ENCODE measurements at places on chromosomes 6 and 20.
A peak's percentile ranks its signal among the peaks of the same experiment; 100 is the strongest.

DNA sequence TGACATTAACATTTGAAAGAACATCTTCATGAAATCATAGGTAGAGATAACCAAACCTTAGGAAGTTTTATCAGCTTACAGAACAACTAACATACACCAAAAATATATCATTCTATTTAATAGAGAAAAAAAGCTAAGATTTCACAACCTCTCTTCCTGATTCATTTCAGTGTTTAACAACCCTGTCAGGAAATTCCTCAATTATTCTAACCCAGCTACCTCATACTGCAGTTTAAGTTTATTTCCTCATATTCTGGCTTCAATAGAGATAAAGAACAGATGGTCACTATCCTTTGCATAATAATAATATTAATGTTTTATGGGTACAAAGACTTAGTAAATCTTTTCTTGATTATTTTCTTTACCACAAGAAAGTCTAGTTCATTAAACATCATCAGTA, 112.9 kb upstream of the HSF2 start:
- no peaks in the 10 kb centered on the region for H3K27me3 ChIP-seq
- H3K36me3 ChIP-seq = no peaks in the 10 kb centered on the region
- no peak overlapping the region for H3K27ac ChIP-seq
- H3K4me3 ChIP-seq = no peak overlapping the region
- no peak for DNase-seq
- H3K4me1 ChIP-seq = no peaks in the 10 kb centered on the region

- H3K4me1 ChIP-seq = no peaks in the 10 kb centered on the region
- peaks cover 16% of the 10 kb centered on the region for H3K27me3 ChIP-seq
- no peaks in the 10 kb centered on the region for H3K36me3 ChIP-seq
- no peak overlapping the region for H3K4me3 ChIP-seq
Observed at GRCh38 chr6:170067923-170068360, 222.9 kb downstream of the DLL1 start.

DNA sequence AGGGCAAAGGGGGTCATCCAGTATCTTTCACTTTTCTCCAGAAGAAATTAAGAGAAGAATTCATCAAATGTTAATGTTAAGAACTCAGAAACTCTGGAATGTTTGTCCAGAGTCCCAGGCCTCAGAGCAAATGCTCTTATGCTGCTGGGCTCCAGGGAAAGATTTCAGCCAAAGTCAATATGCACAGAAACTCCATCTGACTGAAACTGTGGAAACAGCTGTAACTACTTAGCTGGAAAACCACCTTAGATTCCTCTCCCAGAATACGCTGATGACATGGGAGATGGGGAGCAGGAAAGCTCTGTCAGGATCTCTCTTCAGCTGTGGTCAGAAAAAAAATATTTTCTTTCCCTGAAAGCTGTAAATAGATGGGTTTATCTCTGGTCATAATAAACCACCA, 559.6 kb downstream of the RFPL4B start:
- no peak overlapping the region for H3K4me3 ChIP-seq
- no peaks in the 10 kb centered on the region for H3K36me3 ChIP-seq
- H3K27ac ChIP-seq = no peak overlapping the region
- no peaks in the 10 kb centered on the region for H3K4me1 ChIP-seq

- no peaks in the 10 kb centered on the region for H3K36me3 ChIP-seq
- DNase-seq = peak; percentile 94
- H3K4me3 ChIP-seq = peak overlapping the region; percentile 89
Observed at GRCh38 chr6:156686995-156687788, 90.0 kb upstream of the ARID1B start.

GRCh38 chr20:54149765-54150264, 24.0 kb downstream of the CYP24A1 start:
- no peaks in the 10 kb centered on the region for H3K36me3 ChIP-seq
- DNase-seq = no peak
- H3K4me3 ChIP-seq = no peak overlapping the region

DNA sequence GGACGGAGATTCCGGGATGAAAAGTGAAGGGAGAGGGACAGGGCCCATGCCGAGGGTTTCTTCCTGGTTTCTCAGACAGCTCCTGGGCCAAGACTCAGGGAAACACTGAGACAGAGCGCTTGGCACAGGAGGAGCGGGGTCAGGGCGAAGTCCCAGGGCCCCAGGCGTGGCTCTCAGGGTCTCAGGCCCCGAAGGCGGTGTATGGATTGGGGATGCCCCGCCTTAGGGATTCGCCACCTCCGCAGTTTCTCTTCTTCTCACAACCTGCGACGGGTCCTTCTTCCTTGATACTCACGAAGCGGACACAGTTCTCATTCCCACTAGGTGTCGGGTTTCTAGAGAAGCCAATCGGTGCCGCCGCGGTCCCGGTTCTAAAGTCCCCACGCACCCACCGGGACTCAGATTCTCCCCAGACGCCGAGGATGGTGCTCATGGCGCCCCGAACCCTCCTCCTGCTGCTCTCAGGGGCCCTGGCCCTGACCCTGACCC, 55.0 kb upstream of the HLA-A start:
- DNase-seq = peak; percentile 83
- peaks cover 23% of the 10 kb centered on the region for H3K27me3 ChIP-seq
- H3K36me3 ChIP-seq = peaks cover 15% of the 10 kb centered on the region
- peaks cover 15% of the 10 kb centered on the region for H3K4me1 ChIP-seq
- peak overlapping the region; percentile 92 for H3K4me3 ChIP-seq

DNA sequence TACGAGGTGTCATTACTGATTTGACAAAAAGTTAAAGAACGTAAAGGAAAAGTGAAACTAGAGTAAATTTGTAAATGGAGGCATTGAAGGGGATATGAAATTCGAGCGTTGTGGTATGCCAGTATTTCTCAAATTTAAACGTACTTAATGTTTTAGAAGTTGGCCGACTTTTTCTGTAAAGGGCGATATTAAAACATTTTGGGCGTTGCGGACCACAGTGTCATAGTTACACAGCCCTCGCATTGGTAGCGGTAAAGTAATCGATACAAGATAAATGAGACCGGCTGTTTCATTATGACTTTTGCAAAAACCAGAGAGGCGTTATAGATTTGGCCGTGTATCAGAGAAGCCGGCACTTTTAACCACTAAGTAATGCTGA, 39.6 kb downstream of the OR2B2 start:
- peak overlapping the region; percentile 92 for H3K4me3 ChIP-seq
- peaks cover 2% of the 10 kb centered on the region for H3K27me3 ChIP-seq
- peaks cover 2% of the 10 kb centered on the region for H3K36me3 ChIP-seq
- no peak for DNase-seq
- peaks cover 53% of the 10 kb centered on the region for H3K4me1 ChIP-seq

DNA sequence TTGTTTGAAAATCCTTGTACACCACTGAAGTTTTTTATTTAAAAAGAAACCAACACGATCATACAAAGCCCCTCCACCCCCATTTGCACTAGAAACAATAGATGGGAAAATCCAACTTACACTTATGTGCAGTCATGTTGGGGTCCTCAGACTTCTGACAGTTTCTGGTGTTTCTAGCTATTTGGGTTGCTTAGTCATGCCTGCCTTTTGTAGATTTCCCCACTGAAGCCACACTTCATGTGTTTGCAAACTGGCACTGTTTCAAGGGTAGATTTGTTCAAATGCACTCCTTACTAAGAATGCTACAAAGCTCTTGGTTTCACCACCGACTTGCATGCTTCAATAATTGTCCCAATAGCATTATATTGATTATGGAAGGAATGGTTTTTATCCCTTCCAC, 1.5 kb downstream of the SH3BGRL2 start:
- no peaks in the 10 kb centered on the region for H3K36me3 ChIP-seq
- H3K27me3 ChIP-seq = peaks cover 58% of the 10 kb centered on the region
- no peak for DNase-seq
- peaks cover 6% of the 10 kb centered on the region for H3K4me1 ChIP-seq
- H3K27ac ChIP-seq = no peak overlapping the region

DNA sequence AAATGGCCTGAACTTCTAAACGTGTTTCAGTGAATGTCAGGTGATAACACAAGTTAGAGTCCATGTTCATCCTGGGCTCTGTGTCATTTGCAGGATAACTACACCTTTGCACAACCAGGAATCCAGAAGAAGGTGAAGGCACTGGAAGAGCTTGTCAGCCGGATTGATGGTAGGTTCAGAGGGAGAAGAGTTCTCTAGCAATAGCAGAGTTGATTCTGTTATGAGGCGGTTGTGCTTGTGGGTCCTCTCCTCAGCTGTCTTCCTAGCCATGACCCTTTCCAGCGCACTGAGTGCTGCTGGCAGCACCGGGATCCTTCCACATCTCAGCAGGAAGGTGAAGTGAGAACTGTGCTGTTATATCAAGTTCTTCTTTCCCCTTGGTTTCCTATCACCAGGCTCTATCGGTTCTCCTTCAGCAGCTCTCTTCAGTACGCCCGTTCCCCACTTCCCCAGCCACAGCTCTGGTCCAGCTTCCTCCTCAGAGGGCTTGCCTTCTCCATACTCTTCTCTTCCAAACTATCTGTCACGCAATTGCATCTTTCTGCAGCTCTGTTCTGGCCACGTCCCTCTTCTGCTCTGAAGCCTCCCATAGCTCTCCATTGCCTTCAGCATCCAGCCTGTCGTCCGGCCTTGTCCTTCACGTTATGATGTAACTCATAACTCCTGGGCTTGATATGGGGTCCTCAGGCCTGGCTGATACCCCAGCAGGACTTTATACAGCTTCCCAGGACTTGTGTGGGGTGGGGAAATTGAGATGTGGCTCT, 39.9 kb upstream of the RNF8 start:
- H3K27ac ChIP-seq = peak overlapping the region; percentile 58
- peaks cover 12% of the 10 kb centered on the region for H3K4me1 ChIP-seq
- no peaks in the 10 kb centered on the region for H3K27me3 ChIP-seq
- H3K36me3 ChIP-seq = peaks cover 24% of the 10 kb centered on the region

DNA sequence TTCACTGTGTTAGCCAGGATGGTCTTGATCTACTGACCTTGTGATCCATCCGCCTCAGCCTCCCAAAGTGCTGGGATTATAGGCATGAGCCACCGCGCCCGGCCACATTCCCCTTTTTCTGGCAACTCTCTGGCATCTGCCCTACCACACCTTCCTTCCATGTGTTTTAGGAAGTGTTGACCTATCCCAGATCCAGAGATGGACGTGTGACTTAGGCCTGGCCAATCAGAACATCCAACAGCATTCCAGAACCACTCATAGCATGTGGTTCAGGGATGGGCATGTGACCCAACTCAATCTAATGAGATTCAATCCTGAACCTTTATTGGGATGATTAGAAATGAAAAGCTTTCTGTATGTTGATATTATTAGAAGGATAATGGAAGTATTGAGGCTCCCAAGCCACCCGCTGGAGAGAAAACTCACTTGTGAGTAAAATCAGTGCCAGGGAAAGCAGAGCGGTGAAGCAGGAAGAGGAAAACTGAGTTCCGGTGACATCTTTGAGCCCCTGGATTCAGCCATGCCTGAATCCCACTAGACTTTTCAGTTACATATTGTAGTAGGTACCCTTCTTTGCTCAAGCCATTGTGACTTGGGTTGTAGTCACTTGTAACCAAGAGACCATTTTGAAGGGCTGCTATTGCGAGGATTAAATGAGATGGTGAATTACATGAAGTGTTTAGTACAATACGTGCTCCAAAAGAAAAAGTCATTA, 42.8 kb upstream of the ARFGEF2 start:
- no peak for DNase-seq
- H3K27me3 ChIP-seq = peaks cover 5% of the 10 kb centered on the region
- no peaks in the 10 kb centered on the region for H3K36me3 ChIP-seq

DNA sequence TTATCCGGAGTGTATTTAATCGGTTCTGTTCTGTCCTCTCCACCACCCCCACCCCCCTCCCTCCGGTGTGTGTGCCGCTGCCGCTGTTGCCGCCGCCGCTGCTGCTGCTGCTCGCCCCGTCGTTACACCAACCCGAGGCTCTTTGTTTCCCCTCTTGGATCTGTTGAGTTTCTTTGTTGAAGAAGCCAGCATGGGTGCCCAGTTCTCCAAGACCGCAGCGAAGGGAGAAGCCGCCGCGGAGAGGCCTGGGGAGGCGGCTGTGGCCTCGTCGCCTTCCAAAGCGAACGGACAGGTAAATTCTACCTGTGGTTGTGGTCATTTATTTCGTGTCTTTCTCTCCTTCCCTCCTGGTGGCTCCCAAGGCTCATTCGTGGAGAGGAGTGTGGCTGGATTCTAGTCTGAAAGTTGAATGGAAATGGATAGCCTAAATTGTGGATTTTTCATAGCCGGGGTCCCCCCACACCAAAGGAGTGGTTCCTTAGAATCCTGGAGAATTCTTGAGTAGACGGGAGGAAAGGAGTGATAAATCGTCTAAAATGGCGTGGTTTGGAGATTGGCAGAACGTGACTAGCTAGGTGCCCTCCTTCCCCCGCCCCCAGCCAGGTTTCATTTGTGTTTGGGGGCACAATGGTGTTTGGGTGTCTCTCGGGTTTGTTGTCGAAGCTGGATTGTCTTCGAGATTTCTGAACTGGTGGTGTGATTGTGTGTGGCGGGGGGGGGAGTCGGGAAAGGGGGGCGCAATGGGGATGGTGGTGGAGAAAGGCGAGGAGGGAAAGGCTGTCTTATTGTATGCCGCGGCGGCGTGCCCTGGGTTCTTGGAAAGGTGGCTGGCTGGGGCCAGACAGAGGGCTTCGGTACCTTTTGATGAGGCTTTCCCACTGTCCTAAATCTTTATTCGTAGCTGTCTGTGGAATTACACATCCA, 673 bp downstream of the MARCKS start:
- H3K4me3 ChIP-seq = no peak overlapping the region
- peak; percentile 65 for DNase-seq
- H3K36me3 ChIP-seq = peaks cover 1% of the 10 kb centered on the region
- H3K27me3 ChIP-seq = peaks cover 49% of the 10 kb centered on the region

GRCh38 chr20:48461091-48461734, 366.6 kb downstream of the PREX1 start:
- peaks cover 10% of the 10 kb centered on the region for H3K27me3 ChIP-seq
- no peaks in the 10 kb centered on the region for H3K4me1 ChIP-seq
- no peak overlapping the region for H3K27ac ChIP-seq
- no peak overlapping the region for H3K4me3 ChIP-seq
- DNase-seq = no peak

- peaks cover 6% of the 10 kb centered on the region for H3K27me3 ChIP-seq
- H3K4me3 ChIP-seq = no peak overlapping the region
- no peak overlapping the region for H3K27ac ChIP-seq
- no peaks in the 10 kb centered on the region for H3K4me1 ChIP-seq
- DNase-seq = no peak
- no peaks in the 10 kb centered on the region for H3K36me3 ChIP-seq
Observed at GRCh38 chr6:49519660-49520059, 19.9 kb downstream of the GLYATL3 start.

DNA sequence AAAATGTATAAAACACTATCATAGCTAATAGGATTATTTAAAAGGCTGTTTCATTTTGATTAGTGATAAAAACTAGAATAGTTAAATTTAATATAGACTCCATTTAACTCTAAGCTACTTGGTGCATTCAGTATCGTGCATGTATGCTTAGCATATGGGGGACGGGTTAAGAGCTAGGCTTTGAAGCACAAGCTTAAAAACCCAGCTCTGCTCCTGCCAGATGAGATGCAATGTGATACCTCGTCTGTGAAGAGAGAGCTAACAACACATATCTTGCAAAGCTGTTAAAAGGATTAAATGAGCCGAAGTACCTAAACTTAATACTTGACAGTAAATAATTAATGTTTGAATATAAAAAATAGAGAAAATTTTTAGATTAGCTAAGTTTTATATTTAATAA, 42.2 kb downstream of the DTNBP1 start:
- no peak for DNase-seq
- H3K36me3 ChIP-seq = peaks cover 3% of the 10 kb centered on the region
- peaks cover 16% of the 10 kb centered on the region for H3K4me1 ChIP-seq
- no peak overlapping the region for H3K27ac ChIP-seq

- H3K4me3 ChIP-seq = no peak overlapping the region
- peaks cover 10% of the 10 kb centered on the region for H3K27me3 ChIP-seq
- H3K27ac ChIP-seq = no peak overlapping the region
- DNase-seq = no peak
Observed at GRCh38 chr20:17327185-17328148, 100.6 kb downstream of the PCSK2 start.

- no peak for DNase-seq
- no peak overlapping the region for H3K4me3 ChIP-seq
- H3K36me3 ChIP-seq = peaks cover 2% of the 10 kb centered on the region
- peaks cover 73% of the 10 kb centered on the region for H3K27me3 ChIP-seq
- H3K27ac ChIP-seq = no peak overlapping the region
Observed at GRCh38 chr6:104955491-104955890, 1.4 kb upstream of the LIN28B start.
